ENCODE measurements at places on chromosomes 3 and 15.

DNA sequence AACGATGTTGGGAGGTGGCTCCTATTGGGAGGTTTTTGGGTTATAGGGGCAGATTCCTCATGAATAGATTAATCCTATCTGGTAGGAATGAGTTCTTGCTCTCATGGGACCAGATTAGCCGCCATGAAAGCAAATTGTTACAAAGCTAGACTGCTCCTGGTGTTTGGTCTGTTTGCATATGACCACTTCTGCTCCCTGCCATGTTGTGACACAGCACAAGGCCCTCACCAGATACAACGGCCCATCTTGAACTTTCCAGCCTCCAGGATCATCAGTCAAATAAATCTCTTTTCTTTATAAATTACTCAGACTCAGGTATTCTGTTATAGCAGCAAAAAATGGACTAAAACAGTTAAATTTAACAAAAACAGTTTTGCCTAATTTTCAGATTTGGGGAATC is 34.4 kb downstream of the TRIM42 start:
- DNase-seq = no peak

DNA sequence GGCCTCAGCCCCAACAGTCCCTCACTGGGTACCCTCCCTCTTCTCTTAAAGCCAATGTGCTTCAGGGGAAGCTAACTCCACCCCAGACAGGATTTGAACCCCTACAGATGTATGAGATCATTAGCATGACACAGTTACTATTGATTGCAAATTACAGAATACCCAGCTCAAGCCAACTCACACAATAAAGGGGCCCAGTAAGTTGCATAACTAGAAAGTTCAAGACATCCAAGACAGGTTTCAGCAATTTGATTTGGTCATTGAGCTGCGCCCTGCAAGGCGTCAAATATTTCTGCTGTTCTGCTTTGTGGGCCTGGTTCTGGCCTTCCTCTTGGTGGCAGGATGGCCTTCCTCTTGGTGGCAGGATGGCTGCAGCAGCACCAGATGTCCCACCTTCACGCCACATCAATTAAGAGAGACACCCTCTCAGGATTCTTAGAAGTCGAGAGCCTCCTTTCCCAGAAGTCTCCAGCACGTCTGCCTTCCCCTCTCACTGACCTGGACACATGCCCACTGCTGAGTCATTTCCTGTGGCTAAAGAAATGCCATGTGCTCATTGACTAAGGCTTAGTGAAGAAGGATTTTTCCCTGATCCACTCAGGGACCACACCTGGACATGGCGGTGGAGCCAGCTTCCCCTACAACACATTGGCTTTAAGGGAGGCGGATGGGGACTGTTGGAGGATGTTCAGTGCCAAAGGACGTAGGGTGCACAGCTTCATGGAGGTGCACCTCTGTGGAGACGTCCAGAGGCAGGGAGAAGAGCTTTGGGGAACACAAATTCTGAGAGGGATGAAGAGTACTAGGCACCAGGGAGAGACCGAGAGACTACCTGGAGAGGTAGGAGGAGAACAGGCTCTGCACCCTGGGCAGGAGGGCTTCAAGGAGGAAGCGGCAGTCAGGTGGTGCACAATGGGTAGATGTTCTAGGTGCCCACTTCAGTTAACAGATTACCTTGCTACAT is 49.1 kb downstream of the DNASE1L3 start:
- DNase-seq = no peak

- no peak for DNase-seq
Measured at GRCh38 chr3:159982442-159982974, 6.1 kb upstream of the IL12A start.

- no peak for DNase-seq
Measured at GRCh38 chr3:23575697-23576096, 230.1 kb upstream of the UBE2E1 start.

DNA sequence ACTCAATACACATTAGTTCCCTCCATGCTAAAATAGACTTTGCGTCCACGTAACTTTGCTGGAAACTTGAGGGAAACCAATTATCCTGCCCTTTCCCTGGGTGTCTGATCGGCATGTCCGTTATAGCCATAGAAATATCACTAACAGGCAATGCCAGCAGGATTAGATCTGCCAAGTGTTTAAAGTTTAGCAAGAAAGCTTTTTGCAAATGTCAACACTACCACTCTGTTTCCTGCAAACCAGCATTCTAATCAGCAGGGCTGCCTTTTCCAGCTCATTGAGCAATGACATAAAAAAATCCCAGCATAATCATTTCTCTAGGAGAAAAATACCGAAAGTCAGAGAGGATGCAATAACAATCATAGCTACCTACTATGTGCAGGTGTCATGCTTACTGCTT is 60.9 kb downstream of the NOX5 start:
- DNase-seq = no peak

GRCh38 chr3:9876991-9877390 is 3.1 kb downstream of the CIDEC start:
- no peak for DNase-seq

GRCh38 chr3:13482106-13482690 is 2.1 kb downstream of the HDAC11 start:
- DNase-seq = no peak

GRCh38 chr3:126111126-126111551 is 27.2 kb upstream of the SLC41A3 start:
- DNase-seq = no peak

- DNase-seq = no peak
Measured at GRCh38 chr15:85440451-85440850, 60.0 kb downstream of the AKAP13 start.
